Umbilical cord (tissue), 2 donors: ENCODE measurements at places on chromosomes 5 and 9. TPM values are rescaled to one million over a fixed set of nuclear protein-coding genes. Genes with fewer than 3 reads are reported as not detected.

DNA sequence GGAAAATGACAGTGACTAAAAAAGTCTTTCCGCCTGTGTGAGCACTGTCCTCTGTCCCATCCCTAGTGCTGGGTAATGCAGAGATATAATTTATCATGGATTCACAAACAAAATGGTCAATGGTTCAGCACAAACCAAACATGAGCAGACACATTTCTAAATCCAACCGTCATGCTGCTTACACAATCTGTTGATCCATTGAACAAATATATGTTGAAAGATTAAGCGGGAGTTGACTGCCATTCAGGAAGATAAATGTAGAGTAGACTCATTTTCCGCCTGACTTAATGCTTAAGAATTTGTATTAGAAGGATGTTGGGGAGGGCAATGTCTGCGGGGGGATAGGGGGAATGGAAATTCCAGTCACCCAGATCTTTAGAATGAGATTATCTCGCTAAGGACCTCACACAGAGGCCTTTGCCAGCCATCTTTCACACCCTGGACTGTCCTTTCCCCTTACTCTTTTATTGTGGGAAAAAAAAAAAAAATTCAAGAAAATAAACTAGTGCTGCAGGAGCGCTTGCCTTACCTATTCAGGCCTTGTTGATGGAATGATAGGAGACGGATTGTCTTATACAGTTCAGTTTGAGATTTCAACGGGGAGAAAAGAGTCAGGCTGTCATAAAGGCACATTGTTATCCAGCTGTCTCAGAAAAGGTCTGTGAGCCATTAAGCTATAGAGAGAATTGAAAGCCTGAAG lies 153.7 kb downstream of the TLE1 start:
- no peak for DNase-seq

GRCh38 chr9:6598249-6598725 lies 47.2 kb downstream of the GLDC start:
- DNase-seq: no peak

The CTSV gene
- total RNA-seq: 6.7 TPM

The ORM2 gene
- not detected for total RNA-seq

DNA sequence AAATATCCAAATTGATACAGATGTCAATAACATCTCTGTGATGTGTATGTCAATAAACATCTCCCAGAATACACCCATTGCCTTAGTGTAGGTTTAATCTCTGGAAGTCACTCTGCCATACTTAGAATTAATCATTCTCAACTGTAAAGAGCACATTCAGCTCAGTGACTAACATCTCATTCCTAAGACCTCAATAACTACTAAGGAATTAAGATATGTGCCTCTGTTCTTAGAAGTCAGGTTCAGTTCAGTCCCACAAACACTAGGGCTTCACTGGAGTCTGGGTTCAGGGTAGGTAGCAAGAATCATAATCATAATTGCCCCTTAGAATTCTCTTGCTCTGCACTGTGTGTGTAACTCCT lies 31.7 kb downstream of the UGCG start:
- no peak for DNase-seq

GRCh38 chr9:12934545-12935272 lies 159.9 kb downstream of the LURAP1L start:
- no peak for DNase-seq

GRCh38 chr5:172713809-172714490 lies 57.0 kb downstream of the DUSP1 start:
- no peak for DNase-seq

DNA sequence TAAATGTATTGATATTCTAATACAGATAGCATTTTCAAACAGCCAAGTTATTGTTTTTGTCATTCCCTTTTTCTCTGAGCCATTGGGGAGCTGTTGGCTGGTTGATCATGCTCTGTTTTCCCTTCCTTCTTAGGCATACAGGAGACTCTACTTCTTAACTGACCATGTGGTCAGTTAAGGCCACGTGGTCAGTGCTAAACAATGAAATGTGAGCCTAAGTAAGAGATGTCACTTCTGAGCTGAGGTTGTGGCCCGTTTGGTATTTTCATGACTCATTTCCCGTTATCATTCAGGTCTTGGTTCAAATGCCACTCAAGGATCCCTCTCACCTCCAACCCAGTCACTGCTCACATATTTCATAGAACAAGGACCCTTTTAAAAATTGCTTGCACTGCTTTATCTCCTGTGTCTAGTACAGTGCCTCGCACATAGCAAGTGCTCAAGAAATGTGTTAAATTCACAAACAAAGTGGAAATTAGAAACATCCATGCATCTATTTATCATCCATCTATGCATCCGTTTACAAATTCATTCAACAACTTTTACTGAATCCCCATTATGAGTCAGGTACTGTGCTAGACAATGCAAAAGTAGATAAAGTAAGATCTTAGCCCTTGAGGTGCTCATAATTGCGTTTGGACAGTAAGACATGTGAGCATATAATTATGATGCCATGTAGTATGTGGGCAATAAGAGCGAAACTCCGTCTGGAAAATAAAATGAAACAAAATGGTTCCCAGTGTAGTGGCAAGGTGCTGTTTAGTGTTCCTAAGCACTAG lies 50.7 kb downstream of the ARRDC3 start:
- DNase-seq: no peak

GRCh38 chr9:117170567-117170966 lies 244.3 kb downstream of the ASTN2 start:
- no peak for DNase-seq

DNA sequence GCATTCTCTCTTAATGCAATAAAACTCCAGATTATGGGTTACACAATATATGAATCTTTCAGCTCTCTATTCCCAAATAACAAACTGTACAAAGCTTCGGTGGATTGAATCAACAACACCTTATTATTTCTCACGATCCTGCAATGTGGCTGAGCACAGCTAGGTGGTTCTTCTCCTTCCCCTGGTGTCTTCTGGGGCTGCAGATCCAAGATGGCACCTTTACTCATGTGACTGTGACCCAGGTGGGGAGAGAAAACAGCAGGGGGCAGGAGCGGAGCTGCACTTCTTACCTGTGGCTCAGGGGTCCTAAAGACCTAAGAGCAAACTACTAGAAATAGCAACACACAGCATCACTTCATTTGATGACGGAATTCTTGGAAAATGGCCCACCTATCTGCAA lies 233.1 kb downstream of the IRX1 start:
- DNase-seq: no peak

The SLC25A2 gene
- 1.9 TPM for total RNA-seq

- DNase-seq: peak; percentile 15
Observed at GRCh38 chr9:89522261-89522958, 24.5 kb upstream of the SEMA4D start.

- DNase-seq: no peak
Observed at GRCh38 chr5:173789031-173789920, 98.9 kb upstream of the CPEB4 start.

DNA sequence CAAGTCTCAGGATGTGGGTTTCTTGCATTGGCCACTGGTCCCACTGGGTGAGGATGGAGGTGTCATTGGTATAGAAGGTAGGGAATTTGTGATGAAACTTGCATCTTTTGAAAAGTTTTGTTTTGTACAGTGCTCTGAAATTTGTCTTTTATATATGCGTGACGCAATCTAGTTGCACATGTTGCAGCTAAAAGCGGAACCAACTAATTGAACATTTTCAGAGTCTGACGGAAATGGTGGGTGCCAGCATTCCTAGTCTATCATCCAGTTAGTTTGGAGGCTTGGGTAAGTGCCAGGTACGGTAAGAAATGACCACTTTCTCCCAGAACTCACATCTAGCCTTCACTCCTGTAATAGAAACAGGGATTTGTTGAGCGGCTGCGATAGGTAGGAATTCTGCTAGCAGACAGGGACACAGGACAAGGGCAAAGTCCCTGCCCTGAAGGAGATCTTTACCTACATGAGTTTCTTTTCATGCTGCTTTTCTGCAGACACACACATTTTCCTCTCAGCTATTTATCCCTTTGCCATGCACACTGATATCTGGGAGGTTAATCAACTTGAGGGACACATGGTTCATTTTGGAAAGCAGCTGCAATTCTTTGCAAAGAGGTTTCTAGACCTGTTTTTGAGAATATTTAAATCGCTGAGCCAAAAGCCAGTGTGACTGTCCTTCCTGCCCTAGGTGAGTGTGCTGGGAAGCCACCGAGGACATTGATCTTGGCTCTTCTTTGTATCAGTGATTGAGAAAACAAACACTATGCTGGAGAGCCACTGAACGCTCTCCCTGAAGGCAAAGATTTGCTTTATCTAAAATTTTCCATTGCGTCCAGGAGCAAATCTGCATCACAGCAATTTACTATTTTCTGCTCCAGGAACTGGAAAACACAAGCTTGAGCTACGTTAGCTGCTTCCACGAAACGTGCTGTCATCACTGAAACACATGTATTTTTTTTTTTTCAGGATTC lies 89.7 kb downstream of the DAP start:
- DNase-seq: no peak

DNA sequence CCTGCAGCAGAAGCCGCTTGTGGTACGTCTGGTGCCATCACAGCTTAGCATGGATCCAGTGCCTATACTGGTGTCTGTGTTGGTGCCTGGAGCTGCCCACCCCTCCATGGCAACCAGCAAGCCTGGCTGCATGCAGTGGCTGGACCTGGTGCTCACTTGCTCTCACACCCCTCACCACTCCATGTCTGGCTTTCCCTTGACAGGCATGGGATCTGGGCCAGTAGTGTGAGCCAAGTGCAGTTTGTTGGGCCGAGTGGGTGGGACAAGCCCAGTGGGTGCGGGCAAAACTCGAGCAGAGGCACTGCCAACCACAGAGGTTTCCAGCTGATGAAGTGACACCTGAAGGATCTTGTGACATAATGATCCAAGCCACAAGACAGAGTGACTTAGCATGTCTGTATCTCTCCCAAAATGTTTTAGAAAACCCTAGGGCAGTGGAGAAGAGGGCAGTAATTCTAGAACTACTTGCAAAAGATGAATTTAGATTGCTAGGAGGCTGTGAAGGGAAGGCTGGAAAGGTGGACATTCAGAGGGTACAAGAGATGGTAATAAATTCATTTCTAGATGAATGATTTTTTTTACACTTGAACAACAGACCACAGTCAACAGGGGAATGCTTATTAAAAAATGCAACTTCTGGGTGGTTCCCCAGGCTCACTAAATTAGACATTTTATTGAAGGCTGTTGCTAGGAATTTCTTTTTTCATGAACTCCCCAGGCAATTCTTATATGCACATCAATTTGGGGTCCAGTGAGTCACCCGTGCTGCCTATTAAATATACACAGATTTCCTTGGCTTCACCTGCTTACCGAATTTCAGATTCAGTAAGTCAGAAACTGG lies 660.3 kb downstream of the TLR4 start:
- DNase-seq: no peak

- DNase-seq: no peak
Observed at GRCh38 chr9:90956026-90956810, 154.6 kb downstream of the SYK start.
